ENCODE measurements at places on chromosomes 1 and 21. TPM values are rescaled to one million over a fixed set of nuclear protein-coding genes. Genes with fewer than 3 reads are reported as not detected.
A peak's percentile ranks its signal among the peaks of the same experiment; 100 is the strongest.

GRCh38 chr1:37020653-37021277 is 13.6 kb downstream of the GRIK3 start:
- H3K27ac ChIP-seq: no peak overlapping the region
- no peak overlapping the region for H3K4me3 ChIP-seq
- peak; percentile 59 for DNase-seq
- H3K36me3 ChIP-seq: no peaks in the 10 kb centered on the region

DNA sequence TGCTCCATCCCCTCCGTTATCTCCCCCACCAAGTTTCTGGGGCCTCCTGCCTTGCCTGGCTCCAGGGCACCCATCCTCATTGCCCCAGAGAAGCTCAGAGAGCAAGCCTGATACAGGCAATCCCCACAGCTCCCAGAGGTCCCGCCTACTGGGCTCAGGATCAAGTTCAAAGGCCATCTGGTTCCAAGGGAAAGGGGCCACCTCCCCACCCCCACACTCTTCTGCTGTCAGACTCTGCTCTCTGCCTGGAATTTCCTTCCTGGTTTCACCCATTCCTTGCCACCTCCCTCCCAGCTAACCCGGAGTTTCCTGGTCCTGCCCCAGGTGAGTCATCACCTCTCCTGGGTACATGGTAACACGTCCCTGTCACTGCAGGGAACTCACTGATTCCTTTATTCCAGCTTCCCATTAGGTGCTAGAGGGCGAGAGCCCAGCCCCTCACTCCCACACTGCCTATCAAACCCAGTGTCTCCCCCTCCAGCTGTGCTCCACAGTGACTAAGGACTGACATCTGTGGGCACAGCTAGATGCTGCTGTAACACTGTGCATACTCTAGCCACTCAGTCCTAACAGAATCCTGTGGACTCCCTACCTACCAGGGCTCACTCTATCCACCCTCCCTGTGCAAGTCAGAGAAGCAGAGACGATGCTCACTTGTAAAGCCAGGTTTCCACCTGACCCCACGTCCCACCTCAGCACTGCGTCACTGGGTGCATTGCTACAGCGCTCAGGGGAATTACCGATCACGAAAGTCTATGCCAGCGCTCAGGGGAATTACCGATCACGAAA is 21.8 kb downstream of the RSPH1 start:
- no peaks in the 10 kb centered on the region for H3K36me3 ChIP-seq
- H3K4me3 ChIP-seq: no peak overlapping the region
- peak; percentile 81 for DNase-seq
- no peaks in the 10 kb centered on the region for H3K27me3 ChIP-seq

GRCh38 chr1:46446646-46447498 is 42.8 kb upstream of the DMBX1 start:
- H3K4me1 ChIP-seq: 0 out of 2 replicates have a peak, but pooled peaks cover 4% of the 10 kb centered on the region
- H3K36me3 ChIP-seq: no peaks in the 10 kb centered on the region
- no peak overlapping the region for H3K27ac ChIP-seq
- H3K27me3 ChIP-seq: no peaks in the 10 kb centered on the region
- H3K4me3 ChIP-seq: no peak overlapping the region
- peak; percentile 84 for DNase-seq

- no peak overlapping the region for H3K4me3 ChIP-seq
- H3K36me3 ChIP-seq: no peaks in the 10 kb centered on the region
- no peaks in the 10 kb centered on the region for H3K4me1 ChIP-seq
Observed at GRCh38 chr1:2463396-2463795, 12.7 kb upstream of the PLCH2 start.

- DNase-seq: no peak
- no peaks in the 10 kb centered on the region for H3K4me1 ChIP-seq
- no peaks in the 10 kb centered on the region for H3K36me3 ChIP-seq
- H3K27ac ChIP-seq: no peak overlapping the region
Observed at GRCh38 chr1:39061951-39062350, 35.8 kb downstream of the NDUFS5 start.

DNA sequence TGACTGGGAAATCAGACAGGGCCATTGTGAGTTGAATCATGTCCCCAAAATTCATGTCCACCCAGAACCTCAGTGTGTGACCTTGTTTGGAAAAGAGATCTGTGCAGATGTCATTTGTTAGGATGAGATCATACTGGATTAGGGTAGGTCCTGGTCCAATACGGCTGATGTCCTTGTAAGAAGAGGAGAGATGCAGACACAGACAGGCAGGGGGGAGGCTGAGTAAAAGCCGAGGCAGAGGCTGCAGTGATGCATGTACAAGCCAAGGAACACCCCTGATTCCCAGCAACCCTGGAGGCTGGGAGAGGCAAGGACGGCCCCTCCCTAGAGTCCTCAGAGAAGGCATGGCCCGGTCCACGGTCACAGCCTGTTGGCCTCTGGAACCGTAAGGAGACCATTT is 15.9 kb upstream of the NPPB start:
- H3K4me3 ChIP-seq: no peak overlapping the region
- no peak overlapping the region for H3K27ac ChIP-seq
- H3K4me1 ChIP-seq: no peaks in the 10 kb centered on the region
- DNase-seq: no peak
- H3K36me3 ChIP-seq: no peaks in the 10 kb centered on the region
- no peaks in the 10 kb centered on the region for H3K27me3 ChIP-seq

DNA sequence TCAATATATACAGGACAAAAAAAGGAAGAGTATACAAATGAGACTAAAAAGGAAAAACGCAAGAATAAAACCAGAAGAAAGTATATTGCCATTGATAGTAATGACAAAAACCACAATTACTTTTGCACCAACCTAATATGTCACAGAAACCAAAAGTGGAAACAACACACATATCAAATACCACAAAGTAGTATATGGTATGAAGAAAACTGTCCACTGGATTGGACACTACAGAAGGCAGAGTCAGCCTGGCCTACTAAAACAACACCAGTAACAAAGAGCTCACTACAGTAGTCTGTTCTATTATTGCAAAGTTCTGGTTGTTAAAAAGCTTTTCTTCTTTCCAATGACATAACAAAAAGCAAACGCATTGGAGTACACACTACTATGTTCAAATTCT is 17.7 kb downstream of the TESK2 start:
- DNase-seq: no peak
- no peaks in the 10 kb centered on the region for H3K4me1 ChIP-seq
- no peak overlapping the region for H3K27ac ChIP-seq
- no peak overlapping the region for H3K4me3 ChIP-seq
- H3K36me3 ChIP-seq: no peaks in the 10 kb centered on the region

- peaks cover 28% of the 10 kb centered on the region for H3K4me1 ChIP-seq
- H3K4me3 ChIP-seq: no peak overlapping the region
- no peak overlapping the region for H3K27ac ChIP-seq
- no peaks in the 10 kb centered on the region for H3K36me3 ChIP-seq
Observed at GRCh38 chr1:12150456-12151200, 16.2 kb upstream of the TNFRSF1B start.

DNA sequence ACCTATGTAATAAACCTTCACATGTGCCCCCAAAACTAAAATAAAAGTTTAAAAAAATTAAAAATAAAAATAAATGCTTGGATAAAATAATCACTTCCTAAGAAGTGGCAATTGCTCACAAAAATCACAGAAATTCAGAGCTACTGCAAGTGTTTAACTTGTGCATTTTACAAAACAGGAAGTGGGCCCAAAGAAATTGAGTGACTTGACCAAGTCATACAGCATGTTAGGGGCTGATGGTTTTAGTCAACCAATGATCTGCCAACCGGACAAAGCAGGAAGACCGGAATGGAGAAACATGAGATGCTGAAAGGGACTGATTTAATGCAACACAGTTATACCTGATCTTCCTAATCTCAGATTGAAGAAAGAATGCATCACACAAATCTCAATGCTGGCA is 96.5 kb downstream of the SMYD2 start:
- H3K4me3 ChIP-seq: no peak overlapping the region
- H3K27ac ChIP-seq: peak overlapping the region; percentile 77
- no peaks in the 10 kb centered on the region for H3K27me3 ChIP-seq
- no peaks in the 10 kb centered on the region for H3K36me3 ChIP-seq
- DNase-seq: no peak
- H3K4me1 ChIP-seq: peaks cover 48% of the 10 kb centered on the region

DNA sequence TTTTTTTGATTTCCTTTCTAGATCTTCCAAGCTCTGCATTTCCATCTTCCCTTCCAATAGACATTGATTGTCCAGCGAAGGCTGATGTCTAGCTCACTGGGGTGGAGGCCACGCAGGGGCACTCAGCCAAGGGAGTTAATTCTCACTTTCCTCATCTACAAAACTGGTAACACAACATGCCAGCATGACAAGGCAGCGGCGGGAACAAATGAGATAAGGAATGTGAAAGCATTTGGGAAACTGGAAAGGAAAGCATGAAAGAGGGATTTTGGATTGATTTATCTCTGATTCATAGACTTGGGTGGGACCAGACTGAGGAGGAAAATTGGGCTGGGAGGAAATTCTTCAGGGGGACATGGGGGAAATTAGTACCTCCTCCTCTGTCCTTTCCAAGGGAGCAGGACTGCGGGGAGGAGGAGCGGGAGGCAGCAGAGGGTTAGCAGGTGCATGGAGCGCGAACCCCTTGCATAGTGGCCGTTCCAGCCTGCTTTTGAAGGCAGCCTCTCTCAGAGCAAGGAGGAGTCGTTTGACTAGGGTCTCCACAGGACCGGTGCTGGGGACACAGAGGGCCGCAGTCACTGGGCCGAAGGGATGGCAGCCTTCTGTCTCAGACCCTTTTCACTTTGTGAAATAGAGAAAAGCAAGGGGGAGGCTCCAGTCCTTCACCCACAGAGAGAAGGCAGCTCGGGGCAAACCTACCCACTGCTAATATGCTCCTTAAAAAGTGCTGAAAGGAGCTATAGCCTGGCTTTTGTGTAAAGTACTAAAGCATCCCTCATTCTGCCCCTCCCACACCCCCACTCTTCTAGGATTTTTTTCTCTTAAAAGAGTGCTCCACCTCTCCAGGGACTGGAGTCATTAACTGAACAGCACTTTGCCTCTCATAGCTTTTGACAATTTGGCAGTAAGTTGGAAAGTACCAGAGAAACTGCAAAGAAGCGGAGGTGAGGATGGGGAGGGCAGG is 89.2 kb downstream of the PLXNA2 start:
- peak; percentile 49 for DNase-seq
- peaks cover 37% of the 10 kb centered on the region for H3K4me1 ChIP-seq
- no peaks in the 10 kb centered on the region for H3K36me3 ChIP-seq
- no peaks in the 10 kb centered on the region for H3K27me3 ChIP-seq
- no peak overlapping the region for H3K4me3 ChIP-seq
- H3K27ac ChIP-seq: peak overlapping the region; percentile 67

- no peaks in the 10 kb centered on the region for H3K36me3 ChIP-seq
- no peaks in the 10 kb centered on the region for H3K4me1 ChIP-seq
- no peak overlapping the region for H3K4me3 ChIP-seq
- no peak overlapping the region for H3K27ac ChIP-seq
- no peaks in the 10 kb centered on the region for H3K27me3 ChIP-seq
Observed at GRCh38 chr1:71521655-71522264, 440.9 kb upstream of the ZRANB2 start.

GRCh38 chr1:234707641-234708040 is 97.7 kb upstream of the IRF2BP2 start:
- no peak for DNase-seq
- peaks cover 42% of the 10 kb centered on the region for H3K4me1 ChIP-seq

DNA sequence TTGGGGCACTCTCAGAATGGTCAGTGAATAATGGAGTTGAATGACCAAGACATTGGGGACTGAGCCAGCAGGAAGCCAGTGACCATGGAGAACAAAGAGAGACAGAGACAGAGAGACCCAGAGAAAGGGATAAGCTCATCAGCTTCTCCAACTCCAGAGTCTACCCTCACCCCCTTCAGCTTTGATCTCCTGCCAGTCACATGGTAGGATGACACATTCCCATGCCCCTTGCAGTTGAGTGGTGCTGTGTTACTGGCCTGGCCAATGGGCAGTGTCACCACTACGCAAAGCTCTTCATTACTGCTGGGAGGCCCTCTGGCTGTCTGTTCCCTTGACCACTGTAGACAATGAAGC is 643.5 kb downstream of the AJAP1 start:
- H3K4me1 ChIP-seq: no peaks in the 10 kb centered on the region
- DNase-seq: no peak
- no peaks in the 10 kb centered on the region for H3K36me3 ChIP-seq
- no peak overlapping the region for H3K4me3 ChIP-seq
- no peaks in the 10 kb centered on the region for H3K27me3 ChIP-seq
- no peak overlapping the region for H3K27ac ChIP-seq

DNA sequence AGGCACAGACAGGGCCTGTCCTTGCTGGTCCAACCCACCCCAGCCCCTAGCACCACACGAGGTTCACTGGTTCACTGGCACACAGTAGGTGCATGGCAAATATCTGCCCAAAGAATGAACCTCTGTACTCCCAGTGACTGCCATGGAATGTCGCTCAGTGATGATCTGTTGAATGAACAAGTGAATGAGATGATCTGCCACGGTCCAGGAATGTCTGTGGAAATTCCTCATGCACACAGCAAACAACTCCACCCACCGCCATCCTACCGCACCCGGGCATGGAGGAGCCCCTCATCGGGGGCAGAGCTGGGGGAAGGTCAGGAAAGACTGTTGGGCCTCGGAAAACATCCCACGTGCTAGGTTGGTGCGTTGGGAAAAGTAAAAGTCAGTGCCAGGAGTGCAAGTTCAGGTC is 1.7 kb downstream of the HSPG2 start:
- H3K4me3 ChIP-seq: peak overlapping the region; percentile 93
- peaks cover 59% of the 10 kb centered on the region for H3K4me1 ChIP-seq
- DNase-seq: no peak
- peak overlapping the region; percentile 63 for H3K27ac ChIP-seq
- H3K36me3 ChIP-seq: peaks cover 4% of the 10 kb centered on the region
- no peaks in the 10 kb centered on the region for H3K27me3 ChIP-seq

GRCh38 chr1:229839800-229840199 is 213.8 kb downstream of the URB2 start:
- H3K27me3 ChIP-seq: no peaks in the 10 kb centered on the region
- no peaks in the 10 kb centered on the region for H3K36me3 ChIP-seq
- no peak for DNase-seq
- H3K4me1 ChIP-seq: no peaks in the 10 kb centered on the region
- no peak overlapping the region for H3K4me3 ChIP-seq

GRCh38 chr1:178928041-178928440 is 57.2 kb upstream of the ANGPTL1 start:
- no peaks in the 10 kb centered on the region for H3K36me3 ChIP-seq
- no peak overlapping the region for H3K27ac ChIP-seq
- no peak for DNase-seq
- no peaks in the 10 kb centered on the region for H3K4me1 ChIP-seq
- no peaks in the 10 kb centered on the region for H3K27me3 ChIP-seq
- no peak overlapping the region for H3K4me3 ChIP-seq

The C1QB gene
- total RNA-seq: not detected

The PRAMEF33 gene
- 0.49 TPM for total RNA-seq

The TMPRSS3 gene
- total RNA-seq: not detected

The GPR25 gene
- total RNA-seq: not detected

The MCOLN3 gene
- total RNA-seq: 2.5 TPM

The SPRR1B gene
- not detected for total RNA-seq
